ENCODE measurements at places on chromosomes 3 and 15.
A peak's percentile ranks its signal among the peaks of the same experiment; 100 is the strongest.

- H3K27ac ChIP-seq, result no peak overlapping the region
- no peak for DNase-seq
- no peak overlapping the region for H3K4me3 ChIP-seq
- H3K27me3 ChIP-seq, result peaks cover 22% of the 10 kb centered on the region
- H3K4me1 ChIP-seq, result no peaks in the 10 kb centered on the region
- no peaks in the 10 kb centered on the region for H3K36me3 ChIP-seq
These were observed 91.1 kb downstream of the LINGO1 start for GRCh38 chr15:77541421-77542181.

GRCh38 chr3:122694966-122695365, 14.3 kb downstream of the PARP14 start:
- H3K27me3 ChIP-seq, result no peaks in the 10 kb centered on the region
- no peaks in the 10 kb centered on the region for H3K4me1 ChIP-seq
- no peak for DNase-seq

- H3K27me3 ChIP-seq, result no peaks in the 10 kb centered on the region
- DNase-seq, result no peak
- H3K4me1 ChIP-seq, result no peaks in the 10 kb centered on the region
- no peaks in the 10 kb centered on the region for H3K36me3 ChIP-seq
- H3K27ac ChIP-seq, result peak overlapping the region; percentile 1
These were observed 84.9 kb downstream of the THBS1 start for GRCh38 chr15:39665629-39666250.

DNA sequence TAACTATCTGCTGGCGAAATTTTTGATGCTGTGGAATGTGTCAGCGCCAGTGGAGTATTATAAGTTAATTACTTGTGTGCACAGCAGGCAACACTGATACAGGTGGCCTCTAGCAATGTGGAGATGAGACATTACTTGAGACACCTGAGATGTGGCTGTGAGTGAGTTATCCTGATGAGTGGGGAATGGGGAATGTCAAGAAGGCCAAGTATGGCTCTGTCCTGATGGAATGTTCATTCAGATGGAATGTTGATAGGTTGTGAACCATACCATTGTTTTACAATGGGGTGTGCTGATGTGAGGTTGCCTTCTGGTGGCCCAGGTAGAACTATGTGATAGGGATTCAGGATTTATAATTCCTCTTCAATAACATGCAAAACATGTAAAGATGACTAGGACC, 404.8 kb downstream of the PTPRG start:
- H3K36me3 ChIP-seq, result no peaks in the 10 kb centered on the region
- H3K27ac ChIP-seq, result no peak overlapping the region
- H3K4me3 ChIP-seq, result no peak overlapping the region
- H3K27me3 ChIP-seq, result no peaks in the 10 kb centered on the region

- H3K27ac ChIP-seq, result no peak overlapping the region
- DNase-seq, result no peak
- no peaks in the 10 kb centered on the region for H3K27me3 ChIP-seq
- H3K4me1 ChIP-seq, result peaks cover 10% of the 10 kb centered on the region
- no peak overlapping the region for H3K4me3 ChIP-seq
- no peaks in the 10 kb centered on the region for H3K36me3 ChIP-seq
These were observed 77.7 kb downstream of the CEMIP start for GRCh38 chr15:80856809-80857377.

GRCh38 chr15:81023483-81024264, 23.0 kb downstream of the TLNRD1 start:
- no peak for DNase-seq
- H3K27ac ChIP-seq, result no peak overlapping the region
- no peak overlapping the region for H3K4me3 ChIP-seq
- H3K27me3 ChIP-seq, result no peaks in the 10 kb centered on the region

GRCh38 chr3:179265875-179266274, 15.0 kb upstream of the KCNMB3 start:
- H3K4me3 ChIP-seq, result no peak overlapping the region
- peaks cover 5% of the 10 kb centered on the region for H3K27me3 ChIP-seq
- H3K27ac ChIP-seq, result no peak overlapping the region

DNA sequence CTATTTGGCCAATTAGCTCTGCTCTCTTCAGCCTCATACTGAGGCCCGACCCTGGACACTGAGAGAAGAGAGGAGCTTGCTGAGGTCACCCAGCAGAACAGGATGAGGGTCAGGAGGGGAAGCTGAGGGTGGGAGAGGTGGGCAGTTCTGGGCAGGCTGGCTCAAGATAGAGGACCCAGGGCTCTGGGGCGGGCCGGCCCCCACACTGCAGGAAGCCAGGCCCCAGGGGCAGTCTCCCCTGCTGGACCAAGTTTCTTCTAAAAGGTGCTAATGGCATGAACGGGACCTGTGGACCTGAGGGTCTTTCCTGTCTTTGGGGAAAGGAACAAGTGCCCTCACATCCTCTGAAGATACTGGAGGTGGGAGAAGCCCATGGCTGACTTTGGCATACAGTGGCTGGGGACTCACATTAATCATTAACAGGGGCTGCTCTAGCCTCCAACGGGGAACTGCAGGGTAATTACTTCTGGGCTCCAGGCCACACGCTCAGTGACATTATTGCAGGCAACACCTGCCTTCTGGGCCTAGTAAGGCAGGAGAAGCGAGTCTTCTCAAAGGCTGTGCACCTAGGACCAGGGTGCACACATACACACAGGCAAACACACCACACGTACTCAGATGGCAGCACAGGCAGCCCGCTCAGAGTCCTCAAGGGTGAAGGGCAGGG, 10.6 kb downstream of the HCN4 start:
- no peaks in the 10 kb centered on the region for H3K4me1 ChIP-seq
- DNase-seq, result no peak
- no peak overlapping the region for H3K4me3 ChIP-seq

- no peak overlapping the region for H3K27ac ChIP-seq
- no peak for DNase-seq
- H3K36me3 ChIP-seq, result no peaks in the 10 kb centered on the region
- no peaks in the 10 kb centered on the region for H3K4me1 ChIP-seq
- H3K4me3 ChIP-seq, result no peak overlapping the region
- no peaks in the 10 kb centered on the region for H3K27me3 ChIP-seq
These were observed 4.8 kb downstream of the GPR15 start for GRCh38 chr3:98536456-98537017.

DNA sequence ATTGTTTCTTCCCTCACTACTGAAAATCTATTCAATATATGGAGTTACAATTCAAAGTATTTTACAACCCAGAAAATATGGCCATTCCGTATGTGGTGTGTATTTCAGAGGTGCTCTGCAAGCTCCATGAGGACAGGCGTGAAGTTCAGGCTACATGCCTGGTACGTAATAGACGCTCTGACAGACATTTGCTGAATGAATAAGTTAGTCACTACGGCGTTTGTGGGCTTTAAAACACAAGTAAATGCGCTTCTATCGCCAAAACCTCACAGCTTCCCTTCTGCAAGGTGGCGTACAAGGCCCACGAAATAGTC, 701 bp upstream of the TIPARP start:
- no peak for DNase-seq
- peaks cover 15% of the 10 kb centered on the region for H3K4me1 ChIP-seq
- peak overlapping the region; percentile 92 for H3K4me3 ChIP-seq
- no peaks in the 10 kb centered on the region for H3K36me3 ChIP-seq

Measured in T-cell (primary cell).